Fibroblast of gingiva (primary cell): ENCODE measurements at places on chromosomes 1 and 21.

DNA sequence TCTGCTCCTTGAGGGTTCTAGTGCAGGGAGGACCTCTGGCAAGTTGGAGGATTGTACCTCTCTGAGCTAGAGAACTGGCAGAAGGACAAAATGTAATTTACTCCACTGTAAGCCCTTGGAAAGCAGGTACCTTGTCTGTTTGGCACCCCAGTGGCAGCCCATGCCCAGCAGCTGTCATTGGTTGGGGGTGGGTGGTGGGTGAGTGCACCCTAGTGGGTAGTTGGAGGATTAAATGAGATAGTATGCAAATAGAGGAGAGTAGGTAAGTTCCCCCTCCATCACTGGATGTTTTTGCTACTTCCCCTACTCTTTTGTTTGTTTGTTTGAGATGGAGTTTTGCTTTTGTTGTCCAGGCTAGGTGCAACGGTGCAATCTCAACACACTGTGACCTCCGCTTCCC, 69.8 kb downstream of the RYR2 start:
- DNase-seq: no peak

GRCh38 chr1:29502911-29503840, 266.9 kb downstream of the PTPRU start:
- DNase-seq: no peak

- no peak for DNase-seq
These were observed 477.8 kb upstream of the CAMK1G start for GRCh38 chr1:209105701-209106100.

GRCh38 chr21:34582506-34583150, 32.3 kb downstream of the RCAN1 start:
- DNase-seq: peak; percentile 52

DNA sequence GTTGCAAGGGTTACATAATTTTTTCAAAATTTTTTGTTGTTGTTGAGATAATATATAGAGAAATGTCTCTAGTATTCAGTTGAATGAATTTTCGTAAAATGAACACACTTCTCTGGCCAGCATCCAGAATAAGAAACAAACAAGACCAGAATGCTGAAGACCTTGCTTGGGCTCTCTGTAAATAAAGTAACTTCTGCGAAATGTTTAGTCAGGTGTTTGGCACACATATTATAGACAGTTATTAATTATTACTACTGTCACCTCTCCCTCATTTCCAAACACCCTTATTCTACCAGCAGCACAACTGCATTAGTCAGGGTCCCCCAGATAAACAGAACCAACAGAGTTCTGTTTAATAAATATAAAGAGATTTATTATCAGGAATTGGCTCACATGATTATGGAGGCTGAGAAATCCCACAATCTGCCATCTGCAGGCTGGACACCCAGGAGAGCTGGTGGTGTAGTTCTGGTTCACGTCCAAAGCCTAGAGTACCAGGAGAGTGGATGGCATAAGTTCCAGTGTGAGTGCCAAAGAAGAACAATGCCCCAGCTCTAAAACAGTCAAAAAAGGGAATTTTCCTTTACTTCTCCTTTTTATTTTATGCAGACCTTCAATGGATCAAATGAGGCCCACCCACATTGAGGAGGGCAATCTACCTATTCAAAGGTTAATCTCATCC, 44.1 kb upstream of the KCND3 start:
- DNase-seq: no peak
